Activated CD4-positive, alpha-beta T cell treated with anti-CD3 and anti-CD28 coated beads, Interleukin-2, amount 50 U/mL, for 1 hour (primary cell): ENCODE measurements at places on chromosomes 12 and 14.
A peak's percentile ranks its signal among the peaks of the same experiment; 100 is the strongest.

DNA sequence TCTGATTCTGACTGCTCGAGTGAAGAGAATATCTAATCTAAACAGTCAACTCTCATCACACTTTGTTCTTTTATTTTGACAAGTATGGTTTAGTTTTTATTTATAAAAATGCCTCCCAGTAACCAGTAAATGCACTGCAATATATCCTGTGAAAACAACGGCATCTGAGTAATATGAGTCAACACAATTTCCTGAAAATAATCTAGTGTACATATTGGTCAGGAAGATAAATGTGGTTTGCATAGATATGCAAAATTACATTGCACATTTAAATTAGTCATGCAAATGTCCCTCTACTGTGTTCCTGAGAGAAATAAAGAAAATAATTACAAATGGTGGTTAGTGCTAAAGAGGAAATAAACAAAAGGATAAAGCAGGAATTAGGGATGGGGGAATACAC, 1190.7 kb upstream of the SEL1L start:
- no peak for DNase-seq

DNA sequence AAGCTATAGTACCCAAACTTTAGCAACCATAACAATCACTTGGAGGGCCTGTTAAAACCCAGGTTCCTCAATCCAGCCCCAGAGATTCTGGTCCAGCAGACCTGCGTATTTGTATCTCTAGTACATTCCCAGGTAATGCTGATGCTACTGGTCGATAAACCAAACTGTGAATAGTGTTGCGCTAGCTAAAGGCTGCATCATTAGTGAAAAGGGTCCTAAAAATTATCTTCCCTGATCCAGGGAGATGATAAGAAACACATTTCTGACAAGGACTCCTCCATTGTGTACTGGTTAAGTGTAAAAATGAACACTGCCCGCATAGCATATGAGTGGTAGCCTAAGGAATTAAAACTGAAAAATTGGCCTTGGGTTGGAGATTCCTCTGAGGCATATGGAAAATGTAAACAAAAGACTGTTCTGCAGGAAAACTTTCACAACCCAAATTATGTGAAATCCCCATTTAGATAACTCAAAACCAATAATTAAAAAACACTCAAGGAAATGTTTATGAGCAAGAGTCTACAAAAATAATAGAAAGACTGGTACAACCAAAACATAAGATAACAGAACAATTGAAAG, 322.7 kb downstream of the CEP128 start:
- DNase-seq: no peak

GRCh38 chr12:124191024-124191359, 103.9 kb upstream of the RFLNA start:
- DNase-seq: no peak

- no peak for DNase-seq
Observed at GRCh38 chr12:45050751-45051571, at the start of gene DBX2. TSS of gene DBX2 (minus strand) at chr12:45051099. CDS start at chr12:45050927, 172 bp downstream.

DNA sequence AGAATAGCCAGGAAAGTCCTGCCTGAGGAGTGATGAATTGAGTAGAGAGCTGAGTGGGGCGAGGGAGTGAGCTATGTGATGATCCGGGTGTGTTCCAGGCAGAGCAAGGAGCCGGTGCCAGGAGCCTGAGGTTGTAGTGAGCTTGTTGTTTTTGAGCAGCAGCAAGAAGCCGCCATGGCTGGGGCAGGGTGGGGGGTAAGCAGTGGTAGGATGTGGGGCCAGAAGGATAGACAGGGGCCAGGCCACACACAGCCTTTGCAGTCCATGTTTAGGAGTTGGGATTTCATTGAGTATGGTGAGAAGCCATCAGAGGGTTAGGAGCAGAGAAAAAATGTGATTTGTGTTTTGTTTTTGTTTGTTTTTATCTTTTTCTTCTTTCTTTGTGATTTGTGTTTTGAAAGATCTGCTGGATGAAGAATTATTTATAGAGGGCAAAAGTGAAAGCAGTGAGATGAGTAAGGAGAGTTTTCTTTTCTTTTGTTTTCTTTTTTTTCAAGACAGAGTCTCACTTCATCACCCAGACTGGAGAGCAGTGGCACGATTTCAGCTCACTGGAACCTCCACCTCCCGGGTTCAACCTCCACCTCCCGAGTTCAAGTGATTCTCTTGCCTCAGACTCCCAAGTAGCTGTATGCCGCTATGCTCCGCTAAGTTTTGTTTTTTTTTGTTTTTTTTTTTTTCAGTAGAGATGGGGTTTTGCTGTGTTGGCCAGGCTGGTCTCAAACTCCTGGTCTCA, 92.3 kb upstream of the BCAT1 start:
- DNase-seq: no peak

GRCh38 chr14:76884853-76885276, 58.7 kb downstream of the LRRC74A start:
- no peak for DNase-seq

DNA sequence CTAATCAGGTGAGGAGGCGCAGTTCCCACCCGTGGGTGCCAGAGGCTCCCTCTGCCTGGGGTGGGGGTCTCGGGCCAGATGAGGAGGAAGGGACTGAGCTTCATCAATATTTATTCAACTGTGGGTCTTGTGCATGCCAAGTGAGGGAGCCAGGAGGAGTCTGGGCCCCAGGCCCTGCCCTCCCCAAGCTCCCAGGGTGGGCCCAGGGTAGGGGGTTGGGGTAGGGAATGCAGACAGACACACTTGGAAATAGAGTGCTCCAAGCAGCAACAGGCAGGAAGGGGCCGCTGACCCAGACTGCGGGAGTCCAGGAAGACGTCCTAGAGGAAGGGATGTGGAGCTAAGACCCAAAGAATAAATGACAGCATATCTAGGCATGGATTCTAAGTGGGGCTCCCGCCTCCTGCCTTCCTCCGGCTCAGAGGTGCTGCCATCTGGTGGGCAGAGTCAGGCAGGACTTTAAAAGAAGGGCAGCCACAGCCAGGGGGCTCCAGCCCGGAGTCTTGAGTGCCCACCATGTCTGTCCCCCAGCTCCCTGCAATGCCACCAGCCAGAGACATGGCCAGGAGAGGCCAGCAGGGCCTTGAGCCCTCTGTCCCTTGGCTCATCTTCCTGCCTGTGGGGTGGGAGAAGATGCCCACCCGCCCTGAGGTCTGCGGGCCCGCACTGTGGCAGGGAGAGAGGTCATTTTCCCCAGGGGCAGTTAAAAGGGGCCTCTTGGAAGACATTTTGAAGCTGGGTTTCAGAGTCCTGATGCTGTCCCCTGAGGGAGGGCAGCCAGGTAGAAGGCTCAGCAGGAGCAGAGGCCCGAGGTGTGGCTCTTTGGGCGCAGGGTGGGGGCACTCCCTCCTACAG, 70.1 kb downstream of the PHETA1 start:
- peak; percentile 42 for DNase-seq

- no peak for DNase-seq
Observed at GRCh38 chr14:68085742-68086141, 266.2 kb downstream of the RAD51B start.

GRCh38 chr14:70907996-70908934, 1.0 kb downstream of the PCNX1 start:
- DNase-seq: peak; percentile 60

GRCh38 chr14:34461334-34462131, 507 bp downstream of the SPTSSA start:
- peak; percentile 13 for DNase-seq

- peak; percentile 79 for DNase-seq
Observed at GRCh38 chr14:106556665-106557289, 1030.4 kb downstream of the TMEM121 start.
